ENCODE measurements at places on chromosomes 5 and 9.
A peak's percentile ranks its signal among the peaks of the same experiment; 100 is the strongest.

DNA sequence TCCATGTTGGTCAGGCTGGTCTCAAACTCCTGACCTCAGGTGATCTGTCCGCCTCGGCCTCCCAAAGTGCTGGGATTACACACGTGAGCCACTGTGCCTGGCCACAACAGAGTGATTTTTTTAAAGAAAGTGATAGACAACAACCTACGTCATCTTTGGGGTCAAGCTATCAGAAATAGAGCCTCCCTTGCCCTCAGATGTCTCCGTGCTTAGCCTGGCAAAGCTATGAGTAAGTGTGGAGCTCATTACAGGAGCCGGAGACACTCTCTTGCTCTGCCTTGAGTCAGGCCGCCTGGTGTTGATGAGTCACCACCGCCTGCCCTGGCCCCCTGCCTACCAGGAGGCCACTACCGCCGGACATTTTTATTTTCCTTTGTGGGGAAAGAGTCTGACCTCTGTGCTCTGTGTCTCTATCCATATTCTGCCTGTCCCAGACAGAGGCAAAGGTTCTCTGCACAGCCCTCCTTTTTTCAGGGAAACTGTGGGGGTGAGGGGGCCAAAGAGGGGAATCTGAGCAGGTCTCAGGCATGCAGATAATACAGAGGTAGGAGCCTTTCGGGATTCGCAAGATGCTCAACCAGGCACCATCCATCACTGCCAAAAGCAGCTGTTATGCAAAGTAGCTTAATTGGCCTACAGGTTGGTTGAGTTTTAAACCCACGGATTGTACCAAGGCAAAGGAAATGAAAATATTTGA, 123.7 kb upstream of the CPEB4 start:
- peak; percentile 69 for DNase-seq

- no peak for DNase-seq
Measured at GRCh38 chr9:109632817-109633216, 134.7 kb upstream of the PTPN3 start.

DNA sequence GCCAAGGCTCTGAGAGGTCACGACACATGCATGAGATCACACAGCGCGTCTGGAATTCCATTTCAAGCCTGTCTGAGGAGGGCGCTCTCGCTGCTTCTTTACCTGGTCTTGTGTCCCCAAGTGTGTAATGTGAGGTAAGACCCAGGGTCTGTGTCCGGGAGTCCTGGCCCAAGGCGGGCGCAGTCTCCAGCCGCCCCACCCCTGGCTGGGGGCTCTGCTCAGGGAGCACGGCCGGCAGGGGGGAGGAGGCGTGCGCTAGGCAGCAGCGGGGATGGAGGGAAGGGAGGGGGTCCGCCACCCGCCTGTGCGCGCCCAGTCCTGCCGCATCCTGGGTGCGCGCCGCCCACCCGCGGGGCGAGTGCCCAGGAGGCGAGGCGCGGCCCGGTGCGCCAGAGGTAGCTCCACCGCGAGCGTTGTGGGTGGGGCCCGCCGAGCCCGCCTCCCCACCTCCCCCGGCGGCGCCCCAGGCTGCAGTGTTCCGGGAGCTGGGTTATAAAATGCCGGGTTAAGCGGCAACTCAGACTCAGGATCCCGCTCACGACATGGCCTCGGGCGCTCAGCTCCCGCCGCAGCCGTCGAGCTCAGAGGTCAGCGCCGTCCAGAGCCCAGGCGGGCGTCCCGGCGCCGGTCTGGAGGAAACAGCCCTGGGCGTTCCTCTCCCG, at the start of gene CCNI2:
Gene CCNI2 (plus strand): TSS at position 473 of the 662 bp plus-strand sequence. CDS start 70 bp downstream, at position 543.
- DNase-seq: no peak

DNA sequence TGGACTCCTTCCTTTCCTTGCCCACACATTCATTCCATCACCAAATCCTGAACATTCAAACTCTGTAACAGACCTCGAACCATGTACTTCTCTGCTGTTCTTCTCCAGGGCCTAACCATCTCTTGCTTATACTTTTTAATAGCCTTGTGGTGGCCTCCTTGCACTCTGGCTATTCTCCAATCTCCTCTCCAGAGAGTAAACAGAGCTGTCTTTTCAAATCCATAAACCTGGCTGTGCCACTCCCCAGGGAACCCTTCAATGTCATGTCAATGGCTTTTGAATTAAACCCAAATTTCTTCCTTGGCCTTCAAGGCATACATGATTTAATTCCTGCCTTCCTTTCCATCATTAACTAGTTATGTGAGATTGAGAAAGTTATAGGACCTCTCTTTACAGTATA, 277.6 kb upstream of the EFNA5 start:
- no peak for DNase-seq

DNA sequence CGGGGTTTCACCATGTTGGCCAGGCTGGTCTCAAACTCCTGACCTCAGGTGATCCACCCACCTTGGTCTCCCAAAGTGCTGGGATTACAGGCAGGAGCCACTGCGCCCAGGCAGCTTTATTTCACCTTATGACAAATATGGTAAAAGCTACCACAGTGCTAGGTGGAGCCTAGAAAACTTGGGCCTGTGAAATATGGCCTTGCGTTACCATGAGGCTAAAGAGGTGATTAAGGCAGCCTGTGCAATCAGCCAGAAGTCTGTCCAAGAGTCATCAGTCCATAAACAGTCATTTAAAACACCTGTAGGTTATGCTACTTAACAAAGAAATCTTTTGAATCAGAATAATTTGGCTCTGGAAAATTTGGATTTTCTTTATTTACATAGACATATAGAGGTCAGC, 114.8 kb upstream of the ANKH start:
- no peak for DNase-seq

DNA sequence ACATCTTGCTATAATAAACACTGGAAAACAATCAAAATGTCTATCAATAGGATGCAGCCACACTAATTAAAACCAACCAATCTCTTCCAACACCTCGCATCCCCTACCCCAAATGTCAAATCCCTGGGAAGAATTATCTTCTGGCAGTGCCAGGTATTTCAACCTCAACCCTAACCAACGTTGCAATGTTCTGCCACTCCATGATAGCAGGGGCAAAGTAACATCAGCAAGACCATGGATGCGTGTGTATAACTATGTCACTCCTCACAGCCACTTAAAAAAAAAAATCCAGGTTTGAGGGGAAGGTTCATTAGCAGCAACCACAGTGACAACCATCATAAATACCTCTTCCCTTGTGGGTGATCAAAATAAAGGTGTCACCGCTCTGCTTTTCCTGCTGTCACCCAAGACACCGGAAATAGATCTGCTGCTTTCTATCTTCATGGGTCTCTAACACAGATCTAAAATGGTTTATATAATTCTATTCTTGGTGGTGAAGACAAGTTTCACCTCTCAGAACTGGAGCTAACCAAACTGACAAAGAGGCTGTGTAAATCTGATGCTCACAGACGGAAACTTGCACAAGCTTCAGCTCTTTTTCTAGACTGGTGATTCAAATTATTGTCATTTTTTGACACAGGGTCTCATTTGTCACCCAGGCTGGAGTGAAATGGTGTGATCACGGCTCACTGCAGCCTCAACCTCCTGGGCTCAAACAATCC, 9.9 kb downstream of the HSPA9 start:
- DNase-seq: no peak

GRCh38 chr9:87445646-87446045, 52.0 kb upstream of the DAPK1 start:
- DNase-seq: no peak

DNA sequence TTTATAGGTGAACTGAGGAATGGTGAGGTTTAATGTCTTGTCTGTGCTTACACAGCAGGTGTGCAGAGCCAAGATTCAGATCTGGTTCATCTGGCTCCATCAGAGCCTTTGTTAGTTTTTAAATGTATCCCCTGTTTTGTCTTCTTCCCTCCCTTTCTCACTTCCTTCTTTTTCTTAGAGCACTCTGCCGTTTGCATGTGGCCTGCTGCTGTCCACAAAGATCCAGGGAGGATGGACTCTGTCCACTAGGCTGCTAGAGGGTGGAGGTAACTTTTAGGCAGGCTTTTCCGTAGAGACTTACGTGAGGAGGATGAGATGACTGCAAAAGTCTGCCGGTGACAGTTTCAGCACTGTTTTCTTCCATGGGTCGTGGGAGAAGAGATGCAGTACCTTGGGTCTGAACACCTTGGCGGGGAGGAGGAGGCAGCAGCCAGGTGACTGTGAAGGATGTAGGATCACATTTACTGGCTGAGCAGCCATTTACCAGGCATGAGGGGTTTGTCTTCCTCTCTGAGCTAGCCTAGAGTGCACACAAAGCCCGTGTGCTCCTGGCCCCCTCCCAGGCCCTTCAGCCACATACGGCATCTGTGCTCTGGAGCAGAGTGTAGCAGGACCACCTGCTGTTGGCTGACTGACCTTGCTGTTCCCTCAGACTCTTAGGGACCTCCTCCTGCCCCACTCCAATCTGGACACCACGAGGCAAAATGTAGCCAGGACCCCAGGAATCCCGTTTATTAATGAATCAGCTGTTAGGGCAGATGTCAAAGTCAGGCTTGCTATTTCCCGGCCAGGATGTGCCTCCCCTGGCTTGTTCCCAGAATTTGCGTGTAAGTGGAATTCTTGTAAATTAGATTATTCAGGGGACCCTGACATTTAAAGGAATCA, 1.8 kb downstream of the NTMT1 start:
- DNase-seq: no peak

GRCh38 chr5:149849966-149850910, 94.4 kb downstream of the PDE6A start:
- no peak for DNase-seq

GRCh38 chr5:74126294-74126693, 500.3 kb downstream of the ARHGEF28 start:
- DNase-seq: no peak

DNA sequence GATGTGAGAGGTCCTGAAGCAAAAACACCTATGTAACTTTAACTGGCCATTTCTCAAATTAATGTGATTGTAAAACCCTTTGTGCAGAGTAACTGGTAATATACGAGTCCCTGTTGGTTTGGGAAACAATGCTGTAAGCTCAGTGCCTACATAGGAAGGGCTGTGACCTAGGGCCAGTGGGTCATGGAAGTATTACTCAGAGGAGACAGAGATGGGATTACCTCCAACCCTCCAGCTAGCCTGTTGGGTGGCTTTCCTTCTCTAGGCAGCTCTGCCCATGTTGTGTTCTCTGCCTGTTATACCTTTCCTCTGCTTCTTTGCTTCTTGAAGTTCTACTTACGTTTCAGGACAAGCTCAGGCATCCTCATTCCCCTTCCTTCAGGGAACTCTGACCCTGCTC, 294.8 kb upstream of the RFX3 start:
- DNase-seq: no peak
